ENCODE measurements at places on chromosomes 6 and 20. TPM values are rescaled to one million over a fixed set of nuclear protein-coding genes. Genes with fewer than 3 reads are reported as not detected.

Gene SLC17A1
- total RNA-seq, result 0.28 TPM

DNA sequence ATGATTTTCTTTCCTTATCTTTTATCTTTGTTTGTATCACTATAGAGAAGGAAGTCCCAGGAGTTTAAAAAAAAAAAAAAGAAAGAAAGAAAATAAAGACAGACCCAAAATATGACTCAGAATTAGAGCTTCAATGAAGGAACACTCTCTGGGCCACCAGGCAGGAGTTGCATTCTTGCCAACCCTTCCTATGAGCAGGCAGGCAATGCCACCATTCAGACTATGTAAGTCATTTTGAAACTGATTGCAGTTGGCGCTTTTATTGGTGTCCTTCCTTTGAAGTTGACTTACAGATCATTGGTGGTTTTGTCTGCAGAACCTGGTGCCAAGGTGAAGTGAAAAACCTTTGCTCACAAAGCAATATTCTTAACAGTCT is 50.3 kb downstream of the MYB start:
- no peaks in the 10 kb centered on the region for H3K27me3 ChIP-seq
- H3K27ac ChIP-seq, result peak overlapping the region; percentile 46
- H3K36me3 ChIP-seq, result no peaks in the 10 kb centered on the region
- peak; percentile 66 for DNase-seq
- no peak overlapping the region for H3K4me3 ChIP-seq

DNA sequence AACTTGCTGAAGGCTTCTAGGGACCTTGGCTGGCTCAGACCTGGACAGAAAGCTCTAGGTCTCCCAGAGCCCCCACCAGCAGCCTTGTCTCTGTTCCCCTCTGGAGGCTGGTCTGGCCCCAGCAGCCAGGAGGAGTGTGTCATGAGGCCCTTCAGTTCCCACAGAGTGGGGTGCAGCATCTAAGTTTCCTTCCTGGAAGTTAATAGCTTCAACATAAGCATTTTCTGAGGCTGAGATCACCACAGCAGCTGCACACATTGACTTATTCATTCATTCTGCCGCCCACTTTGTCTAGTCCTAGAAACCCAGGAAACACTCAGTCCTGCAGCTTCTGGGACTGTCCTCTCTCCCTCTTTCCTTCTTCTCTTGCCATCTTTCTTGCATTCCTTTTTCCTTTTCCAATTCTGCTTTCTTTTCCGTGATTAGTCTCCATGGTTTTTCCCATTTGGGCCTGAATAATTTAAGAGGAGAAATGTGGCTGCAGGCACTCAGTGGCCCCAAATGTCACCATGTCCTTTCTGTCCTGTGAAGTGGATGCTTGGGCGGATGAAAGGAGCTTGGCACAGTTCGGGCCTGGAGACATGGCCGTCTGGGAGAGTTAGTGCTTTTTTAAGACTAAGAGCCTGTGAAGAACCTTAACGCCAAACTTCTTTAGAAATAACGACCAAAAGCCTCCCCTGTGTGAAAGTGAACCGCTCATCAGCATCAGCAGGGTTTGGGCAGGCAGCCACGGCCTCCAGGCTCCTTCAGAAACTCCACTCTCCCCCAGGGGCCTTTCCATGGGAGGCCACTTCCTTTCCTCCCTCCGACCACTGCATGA is 31.0 kb upstream of the PCMTD2 start:
- no peaks in the 10 kb centered on the region for H3K36me3 ChIP-seq
- H3K4me1 ChIP-seq, result no peaks in the 10 kb centered on the region

- no peaks in the 10 kb centered on the region for H3K36me3 ChIP-seq
- H3K4me1 ChIP-seq, result no peaks in the 10 kb centered on the region
- no peak overlapping the region for H3K4me3 ChIP-seq
- no peaks in the 10 kb centered on the region for H3K27me3 ChIP-seq
Observed at GRCh38 chr6:10221178-10221577, 193.7 kb downstream of the TFAP2A start.

GRCh38 chr6:37864250-37864649 is 44.7 kb downstream of the ZFAND3 start:
- no peak for DNase-seq
- H3K27ac ChIP-seq, result no peak overlapping the region
- H3K27me3 ChIP-seq, result no peaks in the 10 kb centered on the region
- H3K4me3 ChIP-seq, result no peak overlapping the region
- H3K4me1 ChIP-seq, result peaks cover 37% of the 10 kb centered on the region

Gene CLDN20
- 0.21 TPM for total RNA-seq

Gene PPP1R3G
- total RNA-seq, result 0.05 TPM

DNA sequence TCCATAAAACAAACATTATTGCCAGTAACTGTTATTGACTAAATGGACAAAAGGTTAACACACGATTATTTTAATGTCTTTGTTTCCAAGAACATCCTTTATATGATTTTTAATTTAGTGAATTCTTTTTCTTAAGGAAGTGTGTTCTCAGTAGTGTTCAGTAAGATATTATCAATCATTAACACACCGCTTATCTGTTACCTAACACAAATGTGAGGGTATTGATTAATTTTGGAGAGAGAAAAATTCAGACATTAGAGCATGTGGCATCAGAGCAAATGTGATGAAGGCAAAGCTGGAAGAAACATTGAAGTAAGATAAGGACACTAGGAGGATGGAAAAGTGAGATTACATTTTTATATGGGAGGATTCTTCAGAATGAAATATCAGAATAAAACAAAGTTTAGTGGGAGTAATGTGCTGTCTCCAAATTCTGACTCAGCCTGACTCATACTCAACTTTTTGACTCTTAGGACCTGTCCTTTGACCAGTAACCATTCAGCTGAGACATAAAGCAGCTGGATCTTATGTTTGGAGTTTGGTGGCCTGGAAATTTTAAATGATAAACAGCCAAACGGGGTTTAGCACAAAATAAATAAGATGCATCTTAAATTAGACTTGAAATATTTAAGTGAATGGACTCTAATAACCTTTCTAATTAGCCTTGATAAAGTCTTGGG is 348.6 kb downstream of the CD109 start:
- DNase-seq, result no peak
- H3K27ac ChIP-seq, result no peak overlapping the region
- no peaks in the 10 kb centered on the region for H3K36me3 ChIP-seq
- no peaks in the 10 kb centered on the region for H3K4me1 ChIP-seq

DNA sequence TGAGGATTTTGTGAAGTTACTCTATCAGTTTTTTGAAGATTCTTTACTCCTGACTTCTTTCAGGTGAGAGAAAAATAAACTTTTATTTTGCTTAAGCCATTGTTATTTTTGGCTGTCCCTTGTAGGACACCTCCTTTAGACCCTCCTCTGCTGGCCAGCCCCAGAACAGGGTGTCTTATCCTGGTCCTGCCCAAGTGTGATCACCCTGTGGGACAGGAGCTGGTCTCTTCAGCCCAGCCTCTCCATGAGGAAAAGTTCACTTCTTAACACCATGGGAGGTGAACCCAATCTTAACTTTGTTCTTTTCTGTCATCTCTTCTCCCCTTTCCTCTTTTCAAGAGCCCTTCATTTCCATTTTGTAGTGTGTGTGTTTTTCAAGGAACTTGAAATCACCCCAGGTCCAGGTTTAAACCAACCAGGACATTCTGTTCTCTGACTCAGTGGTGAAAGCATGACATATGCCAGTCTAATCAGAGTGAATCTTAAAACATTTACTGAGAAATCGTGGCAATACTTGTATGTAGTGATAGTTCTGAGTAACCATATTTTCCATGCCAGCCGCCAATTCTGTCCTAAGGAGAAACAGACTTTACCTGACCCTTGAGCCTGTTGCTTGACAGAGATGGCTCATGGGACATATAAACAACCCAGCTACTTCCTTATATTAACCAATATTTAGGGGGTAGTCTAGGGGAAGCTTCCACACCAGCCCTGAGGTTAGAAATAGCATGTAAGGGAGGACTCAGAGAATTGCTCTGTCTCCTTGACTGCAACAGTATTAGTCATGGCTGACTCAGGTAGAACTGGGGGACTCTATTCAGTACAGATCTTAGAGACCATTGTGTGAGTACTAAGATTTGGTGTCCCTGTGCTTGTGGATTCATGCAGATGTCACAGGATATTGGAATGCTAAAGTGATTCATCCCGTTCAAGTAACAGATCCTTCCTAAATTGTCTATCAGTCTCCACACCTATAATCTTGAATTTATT is 48.8 kb downstream of the FLRT3 start:
- no peaks in the 10 kb centered on the region for H3K4me1 ChIP-seq
- no peaks in the 10 kb centered on the region for H3K36me3 ChIP-seq
- H3K4me3 ChIP-seq, result no peak overlapping the region
- H3K27me3 ChIP-seq, result no peaks in the 10 kb centered on the region

All from activated CD4-positive, alpha-beta T cell treated with anti-CD3 and anti-CD28 coated beads, Interleukin-2, amount 10 ng/mL, durations not matched to agents 24 days and 14 days (primary cell).